Activated B cell treated with CpG ODN at 0.5 μM for 24 hours (primary cell): ENCODE measurements at places on chromosomes 7 and 10.

DNA sequence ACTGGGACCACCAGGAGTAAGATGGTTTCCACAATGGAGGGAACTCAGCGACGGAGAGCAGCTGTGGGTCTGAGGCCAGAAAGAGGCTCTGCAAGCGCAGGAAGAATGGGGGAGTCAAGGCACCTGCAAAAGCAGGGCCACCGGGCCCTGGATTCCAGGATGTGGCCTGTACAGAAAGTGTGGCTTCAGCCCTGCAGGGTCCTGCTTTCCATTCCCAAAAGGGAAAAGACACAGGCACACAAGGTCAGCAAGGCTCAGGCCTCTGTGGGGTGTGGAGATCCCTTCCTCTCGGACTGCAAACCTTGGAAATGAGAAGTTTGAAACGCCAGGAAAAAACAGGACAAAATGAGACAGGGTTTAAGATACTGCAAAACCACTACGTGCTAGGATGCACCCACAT, 232.5 kb downstream of the TNS3 start:
- no peak for DNase-seq

GRCh38 chr7:151660141-151660540, 140.4 kb upstream of the RHEB start:
- no peak for DNase-seq

DNA sequence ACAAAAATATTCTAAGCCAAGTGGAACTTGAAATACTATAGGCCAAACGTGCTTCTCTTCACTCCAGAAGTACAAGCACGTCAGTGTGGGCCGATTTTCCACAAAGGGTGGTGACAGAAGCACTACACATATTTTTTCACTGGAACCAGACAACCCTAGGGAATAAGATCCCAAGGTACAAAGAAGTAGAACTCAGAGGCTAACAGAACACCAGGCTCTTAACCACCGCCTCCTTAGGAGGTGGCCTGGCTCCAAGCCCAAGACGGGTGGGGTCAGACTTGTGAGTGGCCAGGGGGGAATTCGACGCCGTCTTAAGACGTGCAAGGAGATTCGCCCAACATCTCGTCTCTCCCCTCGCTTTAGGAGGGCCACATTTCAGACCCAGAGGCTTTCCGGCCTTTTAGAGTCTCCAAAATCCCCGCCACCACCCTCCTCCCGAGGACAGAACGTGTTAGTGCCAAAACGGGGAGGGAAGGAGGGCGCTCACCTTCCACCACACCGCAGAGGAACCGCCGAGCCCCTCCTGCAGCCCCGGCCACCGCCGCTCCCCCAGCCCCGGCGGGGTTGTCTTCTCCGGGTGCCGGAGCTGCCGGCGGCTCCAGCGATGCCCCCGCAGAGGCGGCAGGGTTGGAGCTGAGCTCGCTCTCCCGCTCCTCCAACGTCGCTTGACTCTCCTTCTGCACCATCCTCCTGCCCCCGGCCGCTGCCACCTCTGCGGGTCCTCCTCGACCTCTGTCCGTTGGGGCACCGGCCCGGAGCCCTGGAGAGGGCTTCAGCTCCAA, 716 bp downstream of the OGA start:
- DNase-seq, result no peak

DNA sequence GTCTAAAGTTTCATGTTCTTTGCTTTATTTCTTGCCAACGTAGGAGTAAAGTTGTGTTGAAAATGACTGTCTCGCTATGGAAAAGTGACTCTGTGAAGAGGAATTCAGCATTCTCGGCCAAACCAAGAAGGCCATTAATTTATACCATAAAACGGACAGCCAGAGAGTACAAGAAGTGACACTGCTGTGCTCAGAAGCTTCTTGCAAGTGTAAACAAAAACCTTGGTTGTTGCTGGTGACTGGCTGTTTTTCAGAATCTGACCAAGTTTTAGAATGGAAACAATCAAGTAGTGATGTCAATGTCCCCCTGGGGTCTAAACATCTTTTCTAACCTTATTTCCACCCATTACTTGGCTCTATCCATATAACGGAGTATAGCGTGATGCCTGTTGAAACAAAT, 201.9 kb downstream of the INHBA start:
- DNase-seq, result no peak
